Stimulated activated naive CD4-positive, alpha-beta T cell (primary cell): ENCODE measurements at places on chromosomes 6 and 20.

DNA sequence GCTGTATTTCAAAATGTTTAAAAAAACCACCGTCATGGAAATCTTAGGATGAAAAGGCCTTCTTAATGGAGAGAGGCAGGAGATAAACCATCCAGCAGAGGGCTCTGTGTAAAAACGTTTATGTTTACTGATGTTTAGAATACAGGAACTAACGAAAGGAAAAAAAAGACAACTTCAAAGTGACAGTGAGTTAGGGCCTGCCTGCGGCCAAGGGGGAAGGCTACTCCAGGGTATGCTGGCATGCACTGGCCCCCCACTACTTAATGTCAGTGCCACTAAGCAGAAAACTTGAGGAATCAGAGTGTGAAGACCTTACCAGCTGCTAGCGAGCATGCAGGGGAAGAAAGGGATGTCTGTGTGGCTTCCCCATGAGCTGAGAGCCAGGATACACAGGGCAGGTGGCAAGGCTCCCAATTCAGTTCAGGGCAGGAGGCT, 47.7 kb downstream of the AKAP7 start:
- peak; percentile 2 for DNase-seq

DNA sequence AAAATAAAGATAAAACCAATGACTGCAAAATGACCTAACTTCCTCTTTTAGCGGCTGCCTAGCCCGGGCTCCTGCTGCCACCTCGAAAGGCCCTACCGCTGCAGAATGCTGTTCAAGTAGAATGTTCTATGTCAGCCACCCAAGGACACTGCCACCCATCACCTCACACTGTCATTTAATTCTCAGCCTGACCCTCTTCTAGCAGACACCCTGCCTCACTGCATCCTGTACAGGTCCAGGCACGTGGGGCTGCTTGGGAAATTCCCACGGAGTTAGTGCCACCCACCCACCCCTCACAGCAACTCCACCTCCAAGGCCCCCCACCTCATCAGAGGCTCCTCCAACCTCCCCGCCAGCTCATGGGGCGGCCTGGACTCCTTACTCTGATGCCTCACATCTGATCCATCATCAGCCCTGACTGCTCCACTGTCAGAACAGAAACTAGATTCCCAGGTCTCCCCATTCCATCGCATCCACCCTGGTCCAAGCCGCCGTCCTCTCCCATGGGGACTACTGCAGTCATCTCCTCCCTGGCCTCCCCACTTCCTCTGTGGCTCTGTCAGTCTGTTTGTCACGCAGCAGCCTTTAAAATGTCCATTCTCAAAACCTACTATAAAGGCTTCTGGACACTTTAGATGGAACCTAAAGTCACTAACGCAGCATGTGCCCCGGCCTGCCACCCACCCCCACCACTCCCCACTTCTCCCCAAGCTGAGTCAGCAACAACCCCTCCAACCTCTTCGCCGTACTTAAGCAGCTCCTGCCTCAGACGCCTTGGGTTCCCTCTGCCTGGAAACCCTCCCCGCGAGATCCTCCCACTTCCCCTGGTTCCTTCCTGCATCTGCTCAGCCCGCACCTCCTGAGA, 17.0 kb downstream of the NFATC2 start:
- DNase-seq = peak; percentile 7

DNA sequence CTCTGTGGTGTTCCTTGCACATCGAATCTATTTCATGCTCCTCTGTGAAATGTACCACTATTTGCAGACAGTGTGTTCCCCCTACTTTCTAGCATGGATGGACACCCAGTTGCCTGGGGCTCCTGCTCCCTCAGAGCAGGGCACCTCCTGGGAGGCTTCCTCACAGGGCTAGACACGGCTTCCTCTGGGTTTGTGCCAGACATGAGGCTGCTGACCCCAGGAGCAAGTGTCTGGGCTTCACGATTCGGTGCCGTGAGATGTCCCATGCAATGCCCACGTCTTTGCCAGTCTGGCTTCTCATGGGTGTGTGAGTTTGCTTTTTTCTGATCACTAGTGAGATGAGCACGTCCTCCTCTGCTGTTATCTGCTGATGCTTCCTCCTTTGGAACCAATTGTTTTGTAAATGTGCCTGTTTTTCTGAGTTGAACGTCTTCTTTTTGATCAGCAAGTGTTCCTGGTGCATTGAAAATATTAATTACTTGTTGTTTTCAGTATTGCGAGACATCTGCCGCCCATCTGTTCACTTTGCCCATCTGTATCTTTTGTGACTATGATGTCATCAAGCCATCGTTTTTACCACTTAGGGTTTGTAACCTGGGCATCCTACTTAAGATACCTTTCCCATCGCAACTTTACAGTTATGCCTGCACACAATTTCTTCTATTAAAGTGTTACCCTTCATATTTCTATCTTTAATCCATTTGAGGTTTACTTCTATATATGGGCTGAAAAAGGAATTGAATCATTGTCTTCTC, 92.0 kb downstream of the TTLL2 start:
- DNase-seq = no peak

GRCh38 chr20:51484831-51485230, 57.7 kb downstream of the NFATC2 start:
- no peak for DNase-seq

DNA sequence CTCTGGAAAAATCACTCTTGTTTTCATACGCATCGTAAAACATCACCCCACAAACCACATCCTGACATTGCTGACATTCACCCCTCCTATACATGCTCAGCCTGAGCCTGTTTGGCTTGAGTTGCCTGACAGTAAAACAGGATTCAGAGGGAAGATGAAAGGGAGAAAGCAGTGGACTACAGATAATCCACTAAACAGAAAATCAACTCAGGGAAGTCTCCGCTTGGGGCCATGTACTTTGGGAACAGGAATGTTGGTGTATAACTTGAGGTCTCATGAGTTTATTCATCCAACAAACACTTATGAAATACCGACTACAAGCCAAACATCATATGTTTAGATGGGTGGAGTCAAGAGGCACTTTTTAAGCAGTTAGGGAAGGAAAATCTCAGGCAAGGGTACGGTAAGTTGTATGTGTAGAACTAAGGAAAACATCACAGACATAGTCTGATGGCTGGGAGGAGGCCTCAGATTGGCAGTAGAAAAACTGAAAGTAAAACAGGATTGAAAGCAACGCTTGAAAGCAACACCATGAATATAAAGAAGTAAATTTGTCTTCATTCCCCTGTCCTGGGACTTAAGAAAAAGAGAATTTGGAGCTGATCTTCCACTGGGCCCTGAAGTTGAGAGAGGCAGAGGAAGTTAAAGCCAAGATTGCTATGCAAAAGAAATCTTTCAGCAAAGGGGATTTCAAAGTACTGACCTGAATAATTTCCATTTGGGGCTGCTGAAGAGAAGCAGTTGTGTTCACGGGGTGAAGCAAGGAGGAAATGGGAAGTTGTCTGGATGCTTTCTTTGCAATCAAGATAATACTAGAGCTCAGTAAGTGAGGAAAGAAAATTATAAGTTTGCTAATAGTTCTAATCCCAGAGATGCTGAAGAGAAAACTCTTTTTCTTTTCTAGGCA, 28.8 kb downstream of the PDE7B start:
- DNase-seq = peak; percentile 83

GRCh38 chr20:49814057-49814694, 1.5 kb downstream of the SLC9A8 start:
- no peak for DNase-seq

DNA sequence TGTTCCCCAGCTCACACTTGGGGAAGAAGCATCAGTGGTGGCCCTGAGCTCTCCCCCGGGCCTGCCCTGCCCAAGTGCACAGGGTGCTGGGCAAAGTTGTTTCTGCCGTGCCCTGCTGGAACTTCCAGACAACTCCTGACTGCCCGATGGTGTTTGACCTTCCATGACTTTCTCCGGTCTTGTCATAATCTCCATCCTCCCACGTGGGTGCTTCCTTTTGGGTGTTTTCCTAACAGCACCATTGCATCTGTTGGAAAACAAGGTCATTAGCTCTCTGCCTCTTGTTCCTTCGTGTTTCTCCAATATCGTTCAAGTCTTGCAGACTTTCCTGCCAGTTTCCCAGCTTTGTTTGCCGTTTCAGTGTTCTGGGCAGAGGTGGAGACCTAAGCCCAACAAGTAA, 68.7 kb upstream of the TIAM2 start:
- DNase-seq = no peak

DNA sequence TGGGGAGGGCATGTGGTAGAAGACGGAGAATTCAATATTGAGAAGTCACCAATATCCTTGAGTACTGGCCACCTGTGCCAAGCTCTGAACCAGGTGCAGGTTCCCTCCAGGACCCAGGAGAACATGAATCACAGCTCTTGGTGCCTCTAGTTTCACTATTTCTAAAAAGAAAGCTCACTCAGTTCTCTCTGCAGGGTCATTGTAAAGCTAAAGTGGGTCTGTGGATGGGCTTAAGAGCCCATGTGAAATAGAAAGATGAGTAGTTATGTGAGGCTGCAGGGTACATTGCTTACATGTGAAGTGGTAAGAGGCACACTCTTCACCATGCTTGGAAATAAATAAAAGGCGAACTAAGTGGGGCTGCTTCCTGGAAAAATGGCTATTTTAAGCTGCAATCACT, 43.6 kb downstream of the ZNF831 start:
- DNase-seq = no peak

GRCh38 chr20:53243152-53243551, 271.0 kb downstream of the TSHZ2 start:
- no peak for DNase-seq

- no peak for DNase-seq
These were observed 7.1 kb upstream of the MYLK2 start for GRCh38 chr20:31811796-31812728.

GRCh38 chr20:14009208-14009607, 13.9 kb downstream of the MACROD2 start:
- DNase-seq = no peak

DNA sequence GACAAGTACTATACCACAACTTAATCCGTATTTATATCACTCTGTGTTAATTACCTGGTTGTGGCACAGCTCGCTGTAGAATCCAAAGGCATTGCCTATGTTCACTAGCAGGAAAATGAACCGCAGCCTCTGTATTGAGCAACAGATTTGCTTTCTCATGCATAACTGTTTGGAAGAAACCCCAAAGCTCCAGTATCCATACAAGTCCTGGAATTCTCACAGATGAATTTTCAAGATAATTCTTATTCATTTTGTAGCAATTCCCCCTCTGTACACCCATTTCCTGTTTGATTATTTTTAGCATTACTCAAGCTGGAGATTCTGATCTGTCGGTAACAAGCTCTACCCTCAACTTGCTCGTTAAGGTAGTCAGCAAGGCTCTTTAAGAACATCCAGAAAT, 63.5 kb downstream of the STMND1 start:
- no peak for DNase-seq

- no peak for DNase-seq
These were observed 126.1 kb upstream of the STXBP5 start for GRCh38 chr6:147078106-147078505.

GRCh38 chr6:48894469-48894868, 568.6 kb downstream of the MMUT start:
- no peak for DNase-seq

DNA sequence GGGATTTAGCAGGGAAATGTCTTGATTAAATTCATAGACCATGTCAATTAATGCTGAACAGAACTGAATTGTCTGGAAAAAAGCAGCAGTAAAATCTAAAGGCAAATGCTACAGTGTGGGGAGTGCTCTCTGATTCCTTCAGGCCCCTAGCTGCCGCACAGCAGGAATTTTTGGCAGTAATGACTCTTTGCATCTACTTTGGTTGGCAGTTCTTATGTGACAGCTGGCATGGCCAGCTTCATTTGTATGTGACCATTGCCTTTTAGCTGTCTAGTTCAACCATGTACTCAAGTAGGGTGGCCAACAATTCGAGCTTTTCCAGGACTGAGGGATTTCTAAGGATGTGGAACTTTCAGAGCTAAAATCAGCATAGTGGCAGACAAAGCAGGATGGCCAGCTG, 499.1 kb upstream of the MAN1A1 start:
- no peak for DNase-seq

DNA sequence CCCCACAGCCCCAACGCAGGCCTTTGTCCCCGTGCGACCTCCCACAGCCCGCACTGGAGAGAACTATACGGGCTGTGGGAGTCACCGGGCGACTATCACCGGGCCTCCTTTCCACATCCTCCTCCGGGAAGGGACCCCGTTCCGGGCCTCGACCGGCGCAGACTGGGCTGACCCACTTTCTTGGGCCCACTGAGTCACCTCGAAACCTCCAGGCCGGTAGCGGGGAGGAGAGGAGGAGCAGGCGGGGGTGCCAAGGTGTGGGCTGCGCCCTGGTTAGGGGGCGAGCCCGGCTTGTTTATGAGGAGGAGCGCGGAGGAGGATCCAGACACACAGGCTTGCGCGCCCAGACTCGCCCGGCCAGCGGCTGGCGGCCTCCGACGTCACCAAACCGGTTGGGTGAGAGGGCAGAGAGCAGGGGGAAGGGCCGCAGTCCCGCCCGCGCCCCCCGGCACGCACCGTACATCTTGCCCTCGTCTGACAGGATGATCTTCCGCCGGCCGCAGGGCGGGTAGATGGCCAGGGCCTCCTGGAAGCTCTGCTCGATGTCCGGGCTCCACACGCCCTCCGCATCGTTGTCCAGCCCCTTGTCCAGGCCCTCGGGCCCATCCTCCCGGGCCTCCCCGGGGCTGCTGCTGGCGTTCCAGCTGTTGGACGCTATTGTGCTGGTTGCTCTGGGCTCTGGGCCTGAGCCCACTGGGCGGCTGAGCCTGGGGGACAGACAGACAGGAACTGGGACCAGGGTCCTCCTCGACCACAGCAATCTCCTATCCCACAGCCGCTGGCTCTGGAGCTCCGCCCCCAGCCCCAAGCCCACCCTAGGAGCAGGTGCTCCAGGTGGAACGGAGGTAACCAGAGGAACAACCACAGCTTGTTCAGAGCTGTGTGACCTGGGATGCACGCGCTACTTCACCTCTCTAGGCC, 10.6 kb downstream of the TEAD3 start:
- DNase-seq = no peak

DNA sequence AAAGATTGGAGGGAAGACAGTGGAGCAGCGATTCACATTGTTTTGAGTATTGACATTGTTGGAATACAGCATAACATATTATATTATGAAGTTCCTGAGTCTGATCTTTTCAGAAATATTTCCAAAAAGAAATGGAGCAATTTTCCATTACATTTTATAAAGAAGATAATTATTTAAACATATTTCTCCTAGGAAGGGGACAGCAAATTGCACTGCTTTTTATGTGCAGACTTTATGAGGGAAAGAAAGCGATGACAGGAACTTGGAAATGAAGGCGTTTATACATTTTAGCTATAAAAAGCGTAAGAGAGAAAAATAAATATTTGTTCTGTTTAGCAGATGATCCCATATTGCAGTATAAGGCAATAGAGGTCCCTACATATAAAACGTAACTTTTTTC, 117.0 kb upstream of the EDN1 start:
- DNase-seq = no peak

DNA sequence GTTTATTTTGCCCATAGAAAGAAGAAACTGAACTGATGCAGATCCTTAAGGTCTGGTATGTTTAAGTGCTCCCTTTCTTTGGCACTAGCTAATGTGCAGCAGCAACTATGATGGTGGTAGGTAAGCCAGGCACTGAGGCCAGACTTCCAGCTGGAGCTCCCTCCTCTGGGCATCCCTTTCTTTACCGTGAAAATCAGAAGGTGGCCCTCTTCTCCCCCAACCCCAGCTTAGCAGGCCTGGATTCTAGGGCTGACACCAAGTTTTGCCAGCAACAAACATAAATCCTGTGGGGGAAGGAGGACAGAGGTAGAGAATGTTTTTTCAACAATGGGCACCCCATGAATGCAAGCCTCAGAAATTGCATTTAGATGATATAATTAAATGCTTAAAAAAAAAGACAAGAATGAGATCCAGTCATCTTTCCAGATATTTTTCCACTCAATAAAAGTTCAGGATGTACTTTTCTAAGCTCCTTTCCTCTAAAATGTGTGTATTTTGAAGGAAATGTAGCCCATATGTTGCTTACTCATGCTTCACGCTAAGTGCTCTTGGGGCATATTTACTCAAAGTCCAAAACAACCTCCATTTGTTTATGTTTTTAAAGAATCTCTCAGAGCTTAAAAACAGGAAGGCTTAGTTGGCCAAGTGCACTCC, 123.9 kb upstream of the NXT1 start:
- no peak for DNase-seq
